ENCODE measurements at places on chromosomes 2 and 18. TPM values are rescaled to one million over a fixed set of nuclear protein-coding genes. Genes with fewer than 3 reads are reported as not detected.

The SNRNP200 gene
- total RNA-seq: 175 TPM

The GPR35 gene
- total RNA-seq: 14.6 TPM

The DUSP19 gene
- total RNA-seq: 2.3 TPM

The SULT1C2 gene
- not detected for total RNA-seq

The TMEM178A gene
- total RNA-seq: 0.23 TPM

The COLEC11 gene
- not detected for total RNA-seq

DNA sequence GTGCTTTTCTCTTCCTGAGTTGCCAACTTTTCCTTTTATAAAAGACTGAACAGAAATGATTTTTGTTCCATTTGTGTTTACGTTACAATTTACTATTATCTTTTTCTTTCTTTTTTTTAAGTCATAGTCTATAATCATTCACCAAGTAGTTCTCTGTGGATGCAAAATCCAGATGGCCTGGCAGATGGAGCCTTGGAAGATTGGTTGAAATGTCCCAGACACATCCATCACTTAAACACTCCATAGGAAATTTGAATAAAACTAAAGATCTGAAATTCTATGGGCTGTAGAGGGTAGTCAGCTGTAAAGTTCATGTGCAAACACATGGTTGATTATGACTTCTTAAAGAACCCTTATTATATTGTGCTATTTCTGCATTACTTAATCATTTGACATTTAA, 164.8 kb upstream of the DOCK10 start:
- no peak for DNase-seq

DNA sequence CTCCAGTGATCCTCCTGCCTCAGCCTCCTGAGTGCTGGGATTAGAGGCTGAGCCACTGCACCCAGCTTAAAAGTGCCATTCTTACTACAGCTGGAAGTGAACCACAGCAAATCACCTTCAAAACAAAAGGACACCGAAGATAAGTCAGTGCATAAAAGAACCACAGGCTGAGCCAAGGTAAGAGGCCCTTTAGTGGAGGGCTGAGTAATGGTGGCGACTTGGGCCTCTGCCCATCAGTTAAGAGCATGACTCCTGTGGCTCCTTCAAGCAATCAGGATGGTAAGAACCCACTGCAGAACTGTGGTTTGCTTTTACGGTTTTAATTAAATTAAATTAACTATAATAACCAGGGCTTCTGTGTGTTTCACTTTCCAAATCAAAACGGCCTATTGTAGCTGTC, 75.1 kb downstream of the CTAGE1 start:
- DNase-seq: peak; percentile 65

DNA sequence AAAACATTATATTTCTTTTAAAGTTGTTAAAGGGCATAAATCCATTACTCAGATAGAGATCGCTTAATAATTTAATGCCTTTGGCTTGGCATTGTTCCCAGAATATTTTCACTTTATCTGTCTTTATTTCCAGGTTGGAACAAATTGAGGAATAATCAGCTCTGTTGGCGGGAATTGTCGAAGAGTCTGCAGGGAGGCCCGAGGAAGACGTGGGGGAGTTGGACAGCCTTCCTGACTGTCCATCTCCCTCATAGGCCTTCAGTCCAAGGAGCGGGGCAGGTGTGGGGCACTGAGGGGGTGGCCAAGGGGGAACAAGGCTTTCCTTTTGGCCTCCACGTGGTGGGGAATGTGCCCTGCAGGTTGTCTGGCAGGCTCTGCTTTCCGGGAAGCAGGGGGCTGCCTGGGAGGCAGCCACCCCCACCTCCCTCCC, 179.6 kb downstream of the ZBTB7C start:
- DNase-seq: no peak

GRCh38 chr2:224909885-224910573, 132.2 kb downstream of the DOCK10 start:
- DNase-seq: peak; percentile 61

DNA sequence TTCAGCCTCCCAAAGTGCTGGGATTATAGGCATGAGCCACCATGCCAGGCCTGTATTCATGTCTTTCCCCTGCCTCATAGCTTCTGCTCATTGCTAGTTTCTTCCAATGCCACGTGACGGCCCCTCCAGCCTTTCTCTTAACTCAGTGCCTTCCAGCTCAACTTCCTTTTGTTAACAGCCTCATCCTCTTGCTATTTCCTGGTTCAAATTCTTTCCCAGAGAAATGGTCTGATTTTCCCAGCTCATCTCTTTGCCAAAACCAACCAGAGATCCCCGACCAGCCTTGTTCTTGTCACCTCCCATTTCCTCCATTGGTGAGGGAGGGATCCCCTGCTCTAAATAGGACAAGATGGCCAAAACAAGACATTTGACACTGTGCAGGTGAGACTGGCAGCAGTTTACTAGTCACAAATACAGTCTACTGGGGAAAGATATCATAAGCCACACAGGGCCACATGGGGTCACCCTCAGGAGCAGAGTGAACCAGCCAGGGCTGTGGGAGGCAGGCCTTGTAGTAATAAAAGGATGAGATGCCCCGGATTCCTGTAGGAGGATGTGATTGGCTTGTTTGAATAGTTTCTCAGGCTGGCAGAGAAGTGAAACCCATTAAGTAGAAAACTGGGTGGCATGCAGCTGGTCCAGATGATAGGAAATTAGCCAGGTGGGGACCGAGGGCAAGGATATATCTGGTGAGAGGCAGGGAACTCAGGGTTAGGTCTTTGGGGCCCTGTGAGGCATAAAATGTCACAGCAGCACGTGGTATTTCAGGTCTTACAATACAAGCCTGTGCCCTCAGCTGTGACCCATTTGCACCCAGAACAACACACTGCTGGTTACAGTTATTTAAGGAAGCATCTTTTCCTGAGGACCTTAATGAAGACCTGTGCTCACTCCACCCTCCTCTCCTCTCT, 6.4 kb downstream of the CD207 start:
- no peak for DNase-seq
